Upper lobe of left lung (tissue), 6 donors: ENCODE measurements at places on chromosomes 7 and 10. TPM values are rescaled to one million over a fixed set of nuclear protein-coding genes. Genes with fewer than 3 reads are reported as not detected.

TMEM26 gene
- 0.77 TPM for total RNA-seq

GDF2 gene
- total RNA-seq, result not detected

TMEM140 gene
- total RNA-seq, result 25.2 TPM

LIPF gene
- total RNA-seq, result not detected

CCL24 gene
- total RNA-seq, result 3.9 TPM
